ENCODE measurements at places on chromosomes 13 and 19. TPM values are rescaled to one million over a fixed set of nuclear protein-coding genes. Genes with fewer than 3 reads are reported as not detected.

- DNase-seq: no peak
These were observed 150.1 kb upstream of the TSC22D1 start for GRCh38 chr13:44726214-44726613.

DNA sequence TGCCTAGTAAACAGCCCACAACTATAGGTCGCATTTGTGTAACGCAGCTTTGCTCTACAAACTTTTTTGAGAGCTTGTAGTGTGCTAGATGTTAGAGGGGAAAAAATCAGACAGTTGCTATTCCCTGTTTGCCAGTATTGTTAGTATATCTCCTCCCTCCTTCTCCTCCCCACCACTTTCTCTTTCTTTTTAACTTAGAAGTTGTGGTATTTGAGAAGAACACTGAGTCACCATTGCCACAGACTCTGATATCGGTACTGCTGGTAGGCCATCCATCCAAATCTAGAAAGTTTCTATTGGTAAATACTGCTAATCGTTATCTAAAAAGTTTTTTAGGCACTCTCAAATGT lies 666 bp downstream of the POMP start:
- peak; percentile 72 for DNase-seq

DNA sequence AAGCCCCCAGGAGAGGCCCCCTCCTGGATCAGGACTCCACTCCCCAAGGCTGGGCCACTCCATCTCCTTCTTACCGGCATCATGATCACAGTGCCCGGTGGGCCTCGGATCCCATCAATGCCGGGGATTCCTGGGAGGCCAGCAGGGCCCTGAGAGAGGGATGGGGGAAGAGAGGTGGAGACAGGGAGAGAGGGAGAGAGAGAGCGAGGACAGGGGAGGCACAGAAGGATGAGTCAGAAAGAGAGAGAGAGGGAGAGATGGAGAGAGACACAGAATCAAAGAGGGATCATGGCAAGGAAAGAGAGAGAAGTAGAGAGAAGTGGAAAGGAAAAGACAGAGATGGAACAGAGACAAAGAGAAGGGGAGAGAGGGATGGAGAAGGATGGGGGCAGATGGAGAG lies 13.8 kb downstream of the COL5A3 start:
- DNase-seq: no peak

Gene SLC1A6
- total RNA-seq: not detected

GRCh38 chr19:5824751-5825150 lies 14.8 kb downstream of the FUT6 start:
- no peak for DNase-seq

Gene KIR2DL4
- total RNA-seq: not detected

Gene ZNF530
- 3.8 TPM for total RNA-seq

DNA sequence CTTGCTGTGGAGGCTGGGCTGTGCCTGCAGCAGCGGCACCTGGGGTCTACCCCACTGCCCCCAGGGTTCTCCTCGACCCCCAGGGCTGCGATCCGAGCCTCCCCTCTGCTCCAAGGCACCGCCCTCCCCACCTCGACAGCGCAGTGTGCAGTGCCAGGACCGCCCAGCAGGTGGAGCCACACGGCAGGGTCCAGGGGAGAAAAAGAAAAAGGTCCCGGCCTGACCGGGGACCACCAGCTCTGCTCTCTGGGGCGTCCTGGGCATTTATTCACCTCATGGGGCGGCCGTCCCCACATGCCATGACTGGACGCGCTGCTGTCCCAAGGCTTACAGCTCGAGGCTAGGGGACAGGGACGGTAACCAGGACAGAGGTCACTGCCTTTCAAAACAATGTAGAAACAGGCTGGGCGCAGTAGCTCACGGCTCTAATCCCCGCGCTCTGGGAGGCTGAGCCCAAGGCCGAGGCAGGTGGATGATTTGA lies 10.6 kb downstream of the REXO1 start:
- no peak for DNase-seq

- peak; percentile 61 for DNase-seq
These were observed 167.1 kb downstream of the PCDH9 start for GRCh38 chr13:67063036-67063435.

Gene PSMD8
- 206 TPM for total RNA-seq

Gene FSD1
- total RNA-seq: 5.6 TPM

- peak; percentile 97 for DNase-seq
These were observed 3.4 kb downstream of the ITGBL1 start for GRCh38 chr13:101455863-101456262.

GRCh38 chr19:6997679-6998445 lies 23.4 kb downstream of the MBD3L2B start:
- peak; percentile 5 for DNase-seq

- no peak for DNase-seq
These were observed 3.1 kb downstream of the CDX2 start for GRCh38 chr13:27965740-27966640.

Gene RDH8
- total RNA-seq: not detected

Gene CYP4F2
- total RNA-seq: 1.9 TPM

DNA sequence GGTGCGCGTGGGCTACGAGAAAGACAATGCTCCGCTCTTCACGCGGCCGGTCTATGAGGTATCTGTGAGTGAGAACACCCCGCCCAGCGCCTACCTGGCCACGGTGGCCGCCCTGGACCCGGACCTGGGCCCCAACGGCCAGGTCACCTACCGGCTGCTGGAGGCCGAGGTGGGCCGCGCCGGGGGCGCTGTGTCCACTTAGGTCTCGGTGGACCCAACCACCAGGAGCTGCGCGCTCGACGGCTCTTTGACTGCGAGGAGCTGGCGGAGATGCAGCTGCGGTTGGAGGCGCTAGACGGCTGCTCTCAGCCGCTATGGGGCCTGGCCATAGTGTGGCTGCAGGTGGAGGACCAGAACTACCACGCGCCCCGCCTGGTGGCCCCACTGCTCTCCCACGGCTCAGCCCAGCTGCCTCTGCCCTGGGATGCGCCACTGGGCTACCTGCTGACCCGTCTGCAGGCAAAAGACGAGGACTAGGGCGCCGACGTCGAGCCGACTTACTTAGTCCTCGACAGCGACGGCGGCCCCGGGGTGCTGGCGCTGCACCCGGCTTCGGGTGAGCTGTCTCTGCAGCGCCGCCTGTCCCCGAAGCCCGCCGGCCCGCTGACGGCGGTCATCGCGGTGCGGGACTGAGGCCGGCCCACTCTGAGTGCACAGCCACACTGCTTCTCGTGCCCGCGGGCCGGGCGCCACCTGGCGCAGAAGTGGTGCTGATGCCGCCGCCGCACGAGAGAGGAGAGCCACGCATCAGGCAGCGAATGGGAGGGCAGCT lies 173.0 kb downstream of the OLFM4 start:
- DNase-seq: no peak

DNA sequence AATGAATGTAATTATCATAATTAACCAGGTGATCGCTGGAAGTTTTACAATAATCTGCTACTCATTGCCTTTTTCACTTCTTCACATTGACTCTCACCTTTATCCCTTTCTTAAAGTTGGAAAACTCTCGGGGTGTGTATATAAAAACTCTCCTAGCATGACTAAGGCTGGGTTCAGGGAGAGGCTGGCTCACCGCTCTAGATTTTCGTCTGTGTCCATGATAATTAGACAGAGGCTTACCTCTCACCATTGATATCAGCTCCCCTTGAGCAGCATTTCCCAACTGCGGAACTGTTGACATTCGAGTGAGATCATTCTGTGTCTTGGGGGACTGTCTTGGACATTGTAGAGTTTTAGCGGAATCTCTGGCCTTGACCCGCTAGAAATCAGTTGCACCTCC lies 39.4 kb downstream of the NFIX start:
- no peak for DNase-seq

Gene NKPD1
- total RNA-seq: not detected

- DNase-seq: peak; percentile 71
These were observed 16.0 kb upstream of the COLGALT1 start for GRCh38 chr19:17539238-17540117.

Gene POGLUT2
- 15.3 TPM for total RNA-seq

GRCh38 chr19:19644054-19644388 lies 564 bp upstream of the GMIP start:
- DNase-seq: no peak

DNA sequence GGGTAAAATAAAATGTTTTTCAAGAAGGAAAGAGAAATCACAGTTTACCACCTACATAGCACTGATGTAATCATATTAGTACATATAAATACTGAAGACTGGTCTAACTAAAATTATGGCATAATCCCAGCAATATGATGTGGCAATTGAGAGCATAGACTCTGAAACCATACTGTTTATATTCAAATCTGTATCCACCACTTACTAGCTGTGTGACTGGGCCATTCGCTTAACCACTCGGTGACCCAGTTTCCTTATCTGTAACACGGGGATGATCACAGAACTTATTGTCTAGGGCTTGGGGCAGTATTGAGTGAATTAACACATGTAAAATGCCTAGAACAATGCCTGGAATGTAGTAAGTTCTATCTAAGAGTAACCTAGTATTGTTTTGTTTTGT lies 13.1 kb upstream of the GTF3A start:
- DNase-seq: no peak

DNA sequence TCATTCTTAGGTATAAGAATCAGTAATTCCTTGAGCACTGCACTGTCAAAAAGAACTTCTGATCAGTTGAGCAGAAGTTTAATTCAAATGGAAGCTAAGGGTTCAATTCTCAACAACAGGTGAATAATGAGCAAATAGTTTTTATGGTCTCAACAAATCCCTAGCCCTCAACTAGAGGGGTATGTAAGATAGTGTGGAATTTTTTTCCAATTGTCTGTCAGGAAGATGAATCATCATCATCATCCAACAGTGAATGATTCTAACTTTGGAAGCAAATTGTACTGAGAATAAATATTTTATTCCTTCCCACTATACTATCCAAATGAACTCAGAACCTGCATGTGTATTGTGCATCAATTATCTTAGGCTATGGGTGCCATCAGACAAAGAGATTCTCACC lies 372.7 kb downstream of the ENOX1 start:
- no peak for DNase-seq

Measured in renal cortical epithelial cell (primary cell).